ENCODE measurements at places on chromosomes 2 and 18. TPM values are rescaled to one million over a fixed set of nuclear protein-coding genes. Genes with fewer than 3 reads are reported as not detected.

Gene LRRC30
- total RNA-seq, result not detected

Gene CDH20
- total RNA-seq, result not detected

Gene ZAP70
- not detected for total RNA-seq

Gene BMP10
- not detected for total RNA-seq

Gene ATOH8
- 4.5 TPM for total RNA-seq

Gene DHRS9
- 3.5 TPM for total RNA-seq

Gene RTP5
- total RNA-seq, result not detected

Gene NAT8
- not detected for total RNA-seq

Gene GPR39
- total RNA-seq, result 8.5 TPM

Gene CDK5R2
- 2.5 TPM for total RNA-seq

Gene CHST10
- total RNA-seq, result 15.8 TPM

Gene MARCHF4
- total RNA-seq, result 62.0 TPM

Gene SPC25
- total RNA-seq, result 21.9 TPM

Gene FBLN7
- total RNA-seq, result 0.86 TPM

Measured in A549 treated with DMSO at 1 μM for 4 hours (cell line).